ENCODE measurements at places on chromosomes 2 and 18. TPM values are rescaled to one million over a fixed set of nuclear protein-coding genes. Genes with fewer than 3 reads are reported as not detected.

The ARHGAP25 gene
- polyA plus RNA-seq, result 31.7 TPM

The SLC9A4 gene
- 0.66 TPM for polyA plus RNA-seq

The SYT4 gene
- 0.75 TPM for polyA plus RNA-seq

The ERFE gene
- 0.96 TPM for polyA plus RNA-seq

The ST6GAL2 gene
- polyA plus RNA-seq, result 0.57 TPM

The GALNT13 gene
- 0.05 TPM for polyA plus RNA-seq

The AKAIN1 gene
- not detected for polyA plus RNA-seq

The COL3A1 gene
- polyA plus RNA-seq, result 48.2 TPM

The POTEF gene
- under 0.01 TPM for polyA plus RNA-seq

The GPR35 gene
- 21.8 TPM for polyA plus RNA-seq

The LRRC30 gene
- polyA plus RNA-seq, result 0.05 TPM

The KLHL30 gene
- 0.41 TPM for polyA plus RNA-seq

The OXER1 gene
- 3.4 TPM for polyA plus RNA-seq

The CFC1 gene
- polyA plus RNA-seq, result 2.6 TPM

The TCF7L1 gene
- 6.6 TPM for polyA plus RNA-seq

The SERPINB5 gene
- 21.9 TPM for polyA plus RNA-seq

The EPAS1 gene
- 48.9 TPM for polyA plus RNA-seq

The DCC gene
- polyA plus RNA-seq, result 0.68 TPM

The CTAGE1 gene
- not detected for polyA plus RNA-seq

The FER1L5 gene
- 0.09 TPM for polyA plus RNA-seq

The TLX2 gene
- polyA plus RNA-seq, result 0.11 TPM

The CYP27A1 gene
- polyA plus RNA-seq, result 24.7 TPM

The CROCC2 gene
- 0.02 TPM for polyA plus RNA-seq

The PSTPIP2 gene
- 8.1 TPM for polyA plus RNA-seq

The DSG1 gene
- 3.7 TPM for polyA plus RNA-seq

The LNPK gene
- 9.1 TPM for polyA plus RNA-seq

The NPHP1 gene
- polyA plus RNA-seq, result 5.2 TPM

The MAP3K19 gene
- 0.11 TPM for polyA plus RNA-seq

The DIS3L2 gene
- polyA plus RNA-seq, result 16.3 TPM

The CDH2 gene
- 1.6 TPM for polyA plus RNA-seq

The GYPC gene
- 136 TPM for polyA plus RNA-seq

The TUBA4B gene
- polyA plus RNA-seq, result 0.23 TPM

The BMP10 gene
- polyA plus RNA-seq, result 0.02 TPM

The ACADL gene
- polyA plus RNA-seq, result 17.8 TPM

The SERPINB4 gene
- 48.3 TPM for polyA plus RNA-seq

The CNGA3 gene
- polyA plus RNA-seq, result 0.05 TPM

The MRPS5 gene
- 161 TPM for polyA plus RNA-seq

The ABCG8 gene
- 0.05 TPM for polyA plus RNA-seq

The NGEF gene
- polyA plus RNA-seq, result 0.18 TPM

The RTP5 gene
- 3.7 TPM for polyA plus RNA-seq

The CGREF1 gene
- polyA plus RNA-seq, result 0.43 TPM

The LOXHD1 gene
- polyA plus RNA-seq, result 0.09 TPM

The FOXD4L1 gene
- polyA plus RNA-seq, result 0.09 TPM

The CABYR gene
- polyA plus RNA-seq, result 3.5 TPM

The ST8SIA5 gene
- polyA plus RNA-seq, result 0.23 TPM

The TRAK2 gene
- polyA plus RNA-seq, result 13.8 TPM

The PROKR1 gene
- 0.07 TPM for polyA plus RNA-seq

The TRABD2A gene
- polyA plus RNA-seq, result 13.8 TPM

The MC4R gene
- 0.30 TPM for polyA plus RNA-seq

The TACR1 gene
- 1.0 TPM for polyA plus RNA-seq

The HS1BP3 gene
- polyA plus RNA-seq, result 17.4 TPM

The TFPI gene
- 33.4 TPM for polyA plus RNA-seq

The CRYGC gene
- not detected for polyA plus RNA-seq

The CAPN14 gene
- 0.62 TPM for polyA plus RNA-seq
